Pancreas (tissue), 10 donors: ENCODE measurements at places on chromosomes 16 and 17. TPM values are rescaled to one million over a fixed set of nuclear protein-coding genes. Genes with fewer than 3 reads are reported as not detected.
A peak's percentile ranks its signal among the peaks of the same experiment; 100 is the strongest.

DNA sequence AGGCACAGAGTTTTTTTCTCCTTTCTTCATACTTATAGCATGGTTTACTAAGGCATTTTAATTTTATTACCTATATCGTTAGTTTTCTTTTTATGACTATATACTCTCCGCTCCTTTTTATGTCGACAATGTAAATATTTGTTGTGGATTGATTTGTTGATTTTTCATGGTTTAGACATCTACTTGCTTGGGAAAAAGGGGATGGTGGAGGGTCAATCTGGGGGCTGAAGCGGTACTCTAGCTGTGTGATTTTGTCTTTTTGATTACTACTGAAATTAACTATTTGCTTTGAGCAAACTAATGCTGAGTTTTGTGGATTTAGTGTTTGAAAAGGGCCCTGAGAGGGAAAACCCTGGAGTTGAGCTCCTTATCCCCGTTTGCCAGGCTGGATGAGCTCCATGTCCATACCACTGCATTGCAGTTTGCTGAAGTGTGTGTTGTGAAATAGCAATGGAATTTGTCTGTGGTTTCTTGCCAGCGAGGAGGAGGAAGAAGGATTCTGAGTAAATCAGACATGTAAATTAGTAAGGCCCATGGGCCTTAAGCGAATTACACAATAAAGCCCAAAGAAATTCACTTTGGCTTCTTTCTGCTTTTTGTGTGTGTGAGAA, 72.0 kb downstream of the FTO start:
- peak; percentile 33 for DNase-seq

- no peak for DNase-seq
Observed at GRCh38 chr16:74682556-74682955, 15.9 kb upstream of the RFWD3 start.

DNA sequence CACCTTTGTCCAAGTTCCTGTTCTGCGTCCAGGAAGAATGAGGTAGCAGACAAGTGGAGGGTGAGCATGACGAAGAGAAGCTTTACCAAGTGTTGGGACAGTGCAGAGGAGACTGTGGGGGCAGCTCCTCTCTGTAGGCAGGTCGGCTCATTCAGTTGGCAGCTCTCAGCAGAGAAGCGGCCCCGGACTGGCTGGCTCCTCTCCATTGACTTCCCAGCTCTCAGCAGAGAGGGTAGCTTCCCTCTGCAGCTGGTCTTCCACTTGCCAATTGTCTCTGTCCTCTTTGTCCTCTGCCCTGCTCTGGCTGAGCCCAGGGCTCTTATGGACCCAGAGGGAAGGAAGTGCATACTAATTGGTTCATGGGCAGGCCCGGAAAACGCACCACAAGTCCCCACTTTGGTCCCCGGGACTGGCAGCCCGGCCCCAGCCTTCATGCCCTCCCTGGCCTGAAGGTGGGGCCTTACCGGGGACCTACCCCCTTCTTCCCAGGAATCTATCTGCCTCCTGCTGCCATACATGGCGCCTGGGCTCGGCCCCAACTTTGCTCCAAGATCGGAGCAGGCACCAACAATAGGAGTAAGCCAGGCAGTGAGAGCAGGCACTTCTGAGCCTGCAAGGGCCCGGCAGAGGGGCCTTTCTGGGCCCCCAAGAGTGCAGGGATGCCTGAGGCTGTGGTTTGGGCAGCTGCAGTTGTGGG, 10.1 kb downstream of the KCTD5 start:
- no peak for DNase-seq

- no peak for DNase-seq
Observed at GRCh38 chr17:13931111-13931526, 138.2 kb upstream of the COX10 start.

Gene PMP22
- total RNA-seq: 5.8 TPM

GRCh38 chr16:65222049-65222448, 100.2 kb upstream of the CDH11 start:
- DNase-seq: no peak

- DNase-seq: no peak
Observed at GRCh38 chr16:9840761-9841665, 341.2 kb downstream of the GRIN2A start.

DNA sequence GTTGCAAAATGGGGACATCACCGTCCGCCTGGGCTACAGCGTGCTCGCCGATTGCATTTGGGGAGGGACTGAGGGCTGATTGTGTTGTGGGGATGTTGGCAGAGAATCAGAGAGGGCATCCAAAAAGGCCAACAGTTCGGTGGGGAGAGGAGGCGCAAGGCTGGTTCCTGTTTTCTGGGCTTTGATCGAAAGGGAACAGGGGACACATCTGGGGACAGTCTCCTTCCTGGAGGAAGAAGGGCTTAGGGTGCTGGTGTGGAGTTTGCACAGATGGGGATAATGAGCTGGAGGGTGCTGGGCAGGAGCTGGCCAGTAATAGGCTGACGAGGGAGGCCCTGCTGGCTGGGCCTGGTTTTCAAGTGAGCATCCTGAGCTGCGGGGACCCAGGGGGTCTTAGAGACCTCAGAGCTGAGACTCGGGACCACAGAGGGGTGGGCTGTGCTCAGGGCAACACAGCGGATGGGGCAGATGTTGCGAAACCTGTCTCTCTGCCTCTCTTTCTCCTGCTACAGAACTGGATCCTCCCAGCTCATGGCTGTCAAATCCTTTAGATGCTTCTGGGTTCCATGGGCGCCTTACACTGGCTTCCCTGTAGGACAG, 288.7 kb downstream of the SEC14L1 start:
- no peak for DNase-seq

DNA sequence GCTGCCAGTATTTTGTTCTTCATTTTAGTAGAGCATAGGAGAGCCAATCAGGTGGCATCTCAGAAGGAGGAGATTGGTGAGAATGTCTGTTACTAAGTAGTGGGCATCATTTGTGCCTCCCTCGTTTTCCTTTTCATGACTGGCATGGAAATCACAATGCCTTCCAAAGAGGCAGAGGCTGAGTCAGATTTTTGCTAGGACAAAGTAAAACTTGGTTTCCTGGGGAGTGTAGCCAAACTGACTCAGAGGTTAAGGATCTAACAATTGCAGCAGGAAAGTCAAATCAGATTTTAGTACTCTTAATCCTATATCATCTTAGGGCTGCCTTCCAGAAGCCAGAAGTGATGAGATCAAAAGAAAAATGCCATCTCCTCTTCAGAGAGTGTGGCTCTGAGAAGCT, 138.7 kb downstream of the ANKFN1 start:
- no peak for DNase-seq

GRCh38 chr17:18144855-18145254, 36.3 kb downstream of the MYO15A start:
- no peak for DNase-seq

Gene FTSJ3
- total RNA-seq: 13.8 TPM

- DNase-seq: no peak
Observed at GRCh38 chr17:76139801-76140660, 1.0 kb downstream of the FOXJ1 start.

DNA sequence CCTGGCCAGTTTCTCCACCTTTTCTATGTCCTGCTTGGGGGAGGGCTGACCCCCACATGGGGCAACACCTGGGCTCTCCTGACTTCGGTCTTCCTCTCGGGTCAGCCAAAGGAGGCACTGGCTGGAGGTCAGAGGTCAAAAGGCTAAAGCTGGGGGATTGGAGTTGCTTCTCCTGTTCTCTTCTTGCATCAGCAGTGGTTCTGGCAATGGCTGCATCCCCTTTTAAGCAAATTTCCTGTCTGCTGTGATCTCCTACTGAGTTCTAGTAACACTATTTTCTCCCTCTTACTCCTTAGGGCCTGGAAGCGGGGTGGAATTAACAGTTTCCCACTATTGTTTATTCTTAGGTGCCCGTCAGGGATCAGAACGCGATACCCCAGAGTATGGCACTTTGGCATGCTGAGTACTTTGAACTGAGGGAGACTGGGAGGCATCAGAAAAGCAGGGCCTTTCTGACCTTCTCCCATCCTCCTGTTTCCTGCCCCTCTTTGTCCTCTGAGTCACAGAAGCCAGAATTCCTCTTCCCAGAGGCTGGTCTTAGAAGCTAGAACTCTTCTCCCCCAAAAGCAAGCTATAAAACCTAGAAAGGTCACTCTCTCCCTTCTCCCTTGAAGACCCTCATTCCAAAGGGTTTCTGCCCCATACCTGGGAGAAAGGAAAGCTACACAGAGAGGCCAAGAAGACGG, 268.2 kb downstream of the STX8 start:
- DNase-seq: no peak

- DNase-seq: no peak
Observed at GRCh38 chr17:48641541-48642058, 15.4 kb upstream of the HOXB9 start.

- no peak for DNase-seq
Observed at GRCh38 chr16:21628772-21629171, 23.6 kb downstream of the IGSF6 start.

GRCh38 chr17:80109066-80109660, 7.8 kb downstream of the GAA start:
- no peak for DNase-seq

Gene GPRC5C
- total RNA-seq: 50.4 TPM

GRCh38 chr16:8848231-8848938, 20.4 kb downstream of the CARHSP1 start:
- no peak for DNase-seq

Gene CRYBA1
- total RNA-seq: not detected

Gene TMC5
- total RNA-seq: 5.8 TPM
